ENCODE measurements at places on chromosomes 6 and 20. TPM values are rescaled to one million over a fixed set of nuclear protein-coding genes. Genes with fewer than 3 reads are reported as not detected.

- no peak for DNase-seq
Measured at GRCh38 chr20:20549267-20549612, 163.2 kb downstream of the RALGAPA2 start.

GRCh38 chr6:90375681-90376439 lies 79.2 kb upstream of the BACH2 start:
- DNase-seq: no peak

DNA sequence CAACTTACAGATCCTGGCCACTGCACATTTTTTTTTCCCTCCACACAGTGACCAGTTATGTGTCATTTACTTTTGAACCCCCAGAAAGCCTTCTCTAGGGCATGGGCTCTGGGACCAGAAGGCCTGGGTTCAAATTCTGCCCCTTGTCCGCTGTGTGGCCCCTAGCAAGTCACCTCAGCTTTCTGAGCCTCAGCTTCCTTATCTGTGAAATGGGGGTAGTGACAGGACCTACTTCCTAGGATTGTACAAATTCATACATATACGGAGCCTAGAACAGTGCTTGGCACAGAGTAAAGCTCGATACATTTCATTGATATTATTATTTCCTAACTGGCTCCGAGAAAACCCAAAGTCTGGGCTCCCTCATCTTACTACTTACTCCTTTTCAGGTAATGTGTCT lies 1.6 kb downstream of the BPI start:
- no peak for DNase-seq

GRCh38 chr6:18488004-18488403 lies 100.9 kb downstream of the RNF144B start:
- DNase-seq: no peak

- no peak for DNase-seq
Measured at GRCh38 chr20:17827079-17827478, 127.3 kb downstream of the BANF2 start.

- no peak for DNase-seq
Measured at GRCh38 chr6:684831-685636, 7.9 kb downstream of the EXOC2 start.

DNA sequence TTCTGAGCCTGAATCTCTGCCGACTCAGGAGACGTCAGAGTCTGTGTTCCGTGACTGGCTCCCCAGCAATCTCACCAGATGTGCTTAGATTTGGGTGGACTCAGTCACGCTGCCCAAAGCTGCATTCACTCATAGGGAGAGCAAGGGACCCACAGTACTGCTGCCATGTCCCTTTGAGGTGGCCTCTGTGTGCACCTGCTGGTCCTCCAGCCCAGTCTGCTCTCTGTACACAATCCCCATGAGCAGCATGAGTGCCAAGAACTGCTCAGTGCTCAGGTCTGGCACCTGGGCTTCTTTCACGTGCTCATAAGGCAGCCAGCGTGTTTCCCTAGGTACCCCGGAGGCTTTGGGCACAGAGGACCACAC lies 44.2 kb upstream of the TIAM2 start:
- DNase-seq: no peak

The HSF2 gene
- 27.5 TPM for total RNA-seq

The ZNF133 gene
- total RNA-seq: 20.6 TPM

DNA sequence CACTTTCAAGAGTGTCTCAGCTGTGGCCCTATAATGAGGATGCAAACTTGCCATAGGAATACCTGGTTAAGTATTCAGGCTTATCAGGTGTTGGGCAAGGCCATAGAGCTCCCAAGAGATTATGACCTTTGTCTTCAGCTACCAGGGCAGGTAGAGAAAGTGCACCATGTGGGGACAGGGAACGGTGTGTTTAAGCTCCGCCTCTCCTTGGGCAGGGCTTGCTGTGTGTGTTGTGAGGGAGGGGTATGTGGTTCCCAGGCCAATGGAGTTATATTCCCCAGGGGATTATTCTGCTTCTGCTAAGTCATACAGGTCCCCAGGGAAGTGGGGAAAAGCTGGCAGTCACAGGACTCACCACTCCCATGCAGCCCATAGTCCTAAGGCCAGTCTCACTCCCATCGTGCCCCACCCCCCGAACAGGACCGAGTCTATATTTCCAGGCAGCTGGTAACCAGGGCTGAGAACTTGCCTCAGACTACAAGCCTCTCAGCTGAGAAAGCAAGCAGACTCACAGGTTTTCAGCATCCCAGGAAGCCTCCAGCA lies 660.2 kb downstream of the HTR1B start:
- DNase-seq: no peak

- DNase-seq: no peak
Measured at GRCh38 chr6:74066168-74066871, 370.3 kb downstream of the CD109 start.

- no peak for DNase-seq
Measured at GRCh38 chr6:129608886-129609537, 101.0 kb downstream of the ARHGAP18 start.

GRCh38 chr6:48859562-48860123 lies 603.4 kb downstream of the MMUT start:
- no peak for DNase-seq

DNA sequence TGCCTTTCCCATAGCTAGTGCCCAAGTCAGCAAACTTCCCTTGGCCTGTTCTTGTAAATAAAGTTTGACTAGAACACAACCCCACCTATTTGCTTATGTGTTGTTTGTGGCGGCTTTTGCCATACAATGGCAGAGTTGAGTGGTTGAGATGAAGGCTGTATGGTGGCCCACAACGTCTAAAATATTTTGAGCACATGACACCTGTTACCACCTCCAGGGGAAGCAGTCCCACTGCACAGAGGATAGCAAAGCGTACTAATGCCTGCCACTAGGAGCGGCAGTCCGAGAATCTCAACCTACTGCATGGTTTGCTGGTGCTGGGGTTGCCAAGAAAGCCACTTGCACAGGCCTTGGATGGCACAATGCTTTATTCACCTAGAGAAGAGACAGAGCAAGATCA lies 58.6 kb downstream of the TGM2 start:
- no peak for DNase-seq

DNA sequence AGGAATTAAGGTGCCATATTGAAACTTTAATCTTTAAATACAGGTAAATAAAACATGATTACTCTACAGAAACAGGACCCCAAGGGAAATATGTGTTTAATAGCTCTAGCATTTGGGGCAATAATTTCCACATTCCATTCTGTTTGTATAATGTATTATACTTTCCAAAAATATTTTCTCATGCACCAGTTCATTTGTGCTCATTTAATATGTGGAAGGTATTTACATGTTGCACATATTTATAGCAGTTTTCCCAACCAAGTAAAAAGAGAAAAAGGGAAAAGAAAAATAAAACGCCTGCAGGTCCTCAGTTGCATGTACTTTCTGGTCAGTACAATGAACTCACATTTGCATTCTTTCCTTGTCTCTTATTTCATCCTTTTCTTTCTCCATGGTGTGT lies 129.5 kb upstream of the SULF2 start:
- DNase-seq: no peak

The GATA5 gene
- total RNA-seq: 7.9 TPM

DNA sequence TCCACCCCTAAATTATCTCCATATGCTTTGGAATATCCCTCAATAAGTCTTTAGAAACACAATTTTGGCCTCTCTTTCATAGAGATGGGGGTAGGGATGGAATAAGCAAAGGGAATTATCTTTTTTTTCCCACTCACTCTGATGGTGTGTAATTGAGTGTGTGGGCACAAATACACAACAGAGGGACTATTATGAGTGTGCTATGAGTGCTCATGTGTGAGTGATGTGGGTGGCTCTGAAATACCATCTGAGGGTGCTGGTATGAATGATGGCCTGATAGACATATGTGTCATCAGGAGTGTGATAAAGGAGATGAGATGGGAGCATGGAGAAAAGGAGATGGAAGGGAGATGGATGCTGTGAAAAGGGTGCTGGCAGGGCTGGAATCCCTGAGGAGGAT lies 35.6 kb downstream of the GSS start:
- no peak for DNase-seq

The B4GALT5 gene
- 17.9 TPM for total RNA-seq

DNA sequence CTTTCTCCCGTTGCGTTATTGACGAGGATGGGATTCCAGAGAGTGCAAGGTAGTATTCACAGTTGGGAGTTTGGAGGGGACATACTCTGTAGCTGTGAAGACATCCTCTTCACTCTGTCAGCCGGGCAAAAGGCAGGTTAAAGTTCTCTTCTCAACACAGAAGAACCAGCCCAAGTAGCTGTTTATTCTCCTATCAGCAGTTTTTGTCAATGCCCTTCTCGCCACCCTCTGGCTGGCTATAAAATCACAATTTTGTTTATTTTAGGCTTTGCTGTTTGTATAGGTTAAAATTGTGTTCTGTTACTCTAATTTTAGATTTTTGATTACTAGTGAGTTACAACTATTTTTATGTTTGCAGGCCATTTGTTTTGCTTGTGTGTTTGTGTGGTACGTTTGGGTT lies 37.9 kb upstream of the MAS1 start:
- peak; percentile 37 for DNase-seq

DNA sequence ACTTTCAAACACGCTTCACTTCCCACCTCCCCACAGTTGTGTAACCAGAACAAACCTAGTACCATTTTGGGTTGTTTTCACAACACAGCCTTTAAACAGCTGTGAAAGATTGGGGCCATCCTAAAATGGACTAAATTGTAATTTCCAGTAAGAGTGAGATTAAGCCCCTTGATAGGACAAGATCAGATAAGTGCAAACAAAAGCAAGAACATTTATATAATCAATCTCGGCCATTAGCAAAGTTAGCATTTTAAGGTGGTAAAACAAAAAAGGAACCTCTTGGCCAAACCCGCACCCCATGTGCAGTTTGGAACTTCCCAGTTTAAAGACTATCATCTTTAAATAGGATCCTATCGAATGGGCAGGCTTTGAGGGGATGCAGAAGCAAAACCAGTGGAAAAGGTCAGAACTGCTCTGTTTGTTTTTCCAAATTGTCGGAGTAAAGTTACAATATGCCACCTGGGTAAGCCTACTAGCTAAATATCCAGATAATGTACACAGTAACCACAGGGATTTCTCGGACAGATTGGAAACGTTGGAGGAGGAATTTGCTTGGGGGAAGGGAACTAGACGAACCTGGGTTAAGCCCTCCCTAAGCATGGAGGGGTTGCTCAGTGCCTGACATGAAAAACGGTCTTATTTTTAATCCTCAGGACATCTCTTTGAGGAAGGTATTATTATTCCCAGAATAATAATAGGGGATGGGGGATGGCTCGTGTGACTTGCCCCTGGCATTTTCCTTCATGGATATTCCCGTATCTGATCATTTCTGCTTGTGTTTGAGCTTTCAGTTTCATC lies 159.8 kb upstream of the SALL4 start:
- no peak for DNase-seq

GRCh38 chr20:62219992-62220665 lies at the start of gene HRH3:
TSS of gene HRH3 (minus strand) at chr20:62220278. CDS start at chr20:62219970, 308 bp downstream.
- no peak for DNase-seq

GRCh38 chr6:7047966-7048365 lies 59.8 kb upstream of the RREB1 start:
- DNase-seq: no peak

- no peak for DNase-seq
Measured at GRCh38 chr6:19354181-19354580, 483.0 kb upstream of the ID4 start.

The FAXC gene
- 6.6 TPM for total RNA-seq

DNA sequence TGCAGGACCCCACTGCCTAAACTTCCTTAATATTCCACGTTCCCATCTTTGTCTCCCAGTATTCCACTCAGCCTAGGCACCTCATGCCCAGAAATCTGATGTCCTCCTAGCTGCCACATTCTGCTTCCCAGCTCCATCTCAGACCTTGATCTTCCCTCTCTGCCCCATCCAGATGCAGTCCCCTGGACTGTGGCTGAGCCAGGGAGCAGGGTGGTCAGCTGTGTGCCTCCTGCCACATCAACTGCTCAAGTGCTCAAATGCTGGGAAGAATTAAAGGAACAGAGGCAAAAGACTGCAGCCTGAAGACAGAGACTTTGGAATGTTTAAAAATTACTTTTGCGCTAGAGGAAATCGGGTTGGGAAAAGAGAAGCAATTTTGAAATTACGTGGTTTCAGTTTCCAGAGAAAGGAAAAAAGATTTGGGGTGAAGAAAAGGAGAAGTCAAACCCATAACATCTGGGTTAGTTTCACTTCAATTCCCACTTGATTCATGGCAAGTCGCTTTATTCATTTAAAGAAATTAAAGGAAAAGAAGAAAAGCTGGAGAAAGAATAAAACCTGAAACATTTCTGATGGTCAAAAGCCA lies 704.8 kb downstream of the PTPRT start:
- no peak for DNase-seq

The UST gene
- total RNA-seq: 14.2 TPM

DNA sequence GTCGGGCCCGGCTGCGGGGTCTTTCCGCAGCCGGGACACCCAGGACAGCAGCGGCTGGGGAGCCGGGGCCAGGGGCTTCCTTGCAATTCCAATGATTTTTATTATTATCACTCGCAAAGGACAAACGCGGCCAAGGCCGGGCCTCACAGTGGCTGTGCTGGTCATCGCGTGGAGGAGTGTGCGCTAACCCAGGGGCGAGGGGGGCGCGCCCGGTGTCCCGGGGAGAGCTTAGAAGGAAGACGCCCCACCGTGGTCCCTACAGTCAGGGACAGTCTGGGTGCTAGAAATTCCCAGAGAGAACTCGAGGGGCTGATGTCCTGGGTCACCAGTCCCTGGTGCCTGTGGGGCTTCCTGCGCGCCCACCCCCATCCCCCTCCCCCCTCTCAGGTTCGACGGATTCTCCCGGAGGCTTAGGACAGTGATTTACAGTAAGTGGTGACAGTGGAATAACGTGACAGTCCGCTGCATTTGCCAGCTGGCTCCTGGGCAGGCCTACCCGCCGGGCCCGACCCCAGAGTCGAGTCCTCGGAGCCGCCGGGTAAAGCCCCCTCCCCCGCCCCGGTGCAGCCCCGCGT lies 9.5 kb downstream of the FOXC1 start:
- no peak for DNase-seq

Measured in vagina (tissue), 2 donors.